ENCODE measurements at places on chromosomes 2 and 18.

GRCh38 chr2:26395394-26395793 lies 6.3 kb upstream of the DRC1 start:
- DNase-seq = no peak

DNA sequence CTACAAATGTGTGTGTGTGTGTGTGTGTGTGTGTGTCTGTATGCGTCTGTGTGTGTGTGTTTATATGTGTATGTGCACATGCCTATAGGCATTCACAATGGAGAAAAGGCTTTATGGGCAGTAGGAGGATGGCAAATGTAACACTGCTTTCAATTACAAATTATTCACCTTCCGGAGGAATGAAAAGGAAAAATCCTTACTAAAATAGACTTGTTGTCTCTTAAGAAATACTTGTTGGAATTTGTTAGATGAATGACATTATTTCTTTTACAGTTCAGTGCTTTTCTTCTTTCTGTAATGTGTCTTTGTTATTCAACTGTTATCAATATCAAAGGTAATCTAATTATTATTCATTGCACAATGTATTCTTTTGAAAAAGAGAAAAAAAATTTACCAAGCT lies 874.3 kb downstream of the ERBB4 start:
- DNase-seq = no peak

DNA sequence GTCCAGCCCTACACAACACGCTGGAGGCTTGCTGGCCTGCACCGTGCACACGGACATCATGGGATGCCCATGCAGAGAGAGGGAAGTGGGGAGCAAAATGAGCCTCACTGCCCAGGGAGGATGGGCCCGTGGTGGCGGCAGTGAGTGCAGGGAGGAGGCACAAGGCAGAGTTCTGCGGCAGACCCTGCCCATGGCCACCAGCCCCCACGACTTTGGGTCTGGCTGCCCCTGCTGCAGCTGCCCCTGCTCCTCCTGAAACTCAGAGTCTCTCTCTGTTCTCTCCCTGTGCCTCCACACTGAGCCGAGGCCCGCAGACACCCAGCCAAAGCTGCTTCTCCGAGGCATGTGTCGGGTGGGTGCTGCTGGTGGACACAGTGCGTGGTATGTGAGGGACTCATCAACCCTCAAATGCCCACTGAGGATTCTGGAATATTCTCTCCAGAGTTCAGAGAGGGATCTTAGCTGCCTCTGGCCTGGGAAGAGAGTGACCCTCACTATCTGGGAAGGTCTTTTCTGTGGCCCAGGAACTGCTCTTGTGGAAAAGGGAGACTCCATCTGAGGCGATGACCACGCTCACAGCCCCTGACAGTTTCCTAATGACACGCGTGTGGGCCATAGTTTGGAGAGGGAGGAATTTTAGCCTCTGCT lies 45.1 kb upstream of the HPCAL1 start:
- DNase-seq = no peak

DNA sequence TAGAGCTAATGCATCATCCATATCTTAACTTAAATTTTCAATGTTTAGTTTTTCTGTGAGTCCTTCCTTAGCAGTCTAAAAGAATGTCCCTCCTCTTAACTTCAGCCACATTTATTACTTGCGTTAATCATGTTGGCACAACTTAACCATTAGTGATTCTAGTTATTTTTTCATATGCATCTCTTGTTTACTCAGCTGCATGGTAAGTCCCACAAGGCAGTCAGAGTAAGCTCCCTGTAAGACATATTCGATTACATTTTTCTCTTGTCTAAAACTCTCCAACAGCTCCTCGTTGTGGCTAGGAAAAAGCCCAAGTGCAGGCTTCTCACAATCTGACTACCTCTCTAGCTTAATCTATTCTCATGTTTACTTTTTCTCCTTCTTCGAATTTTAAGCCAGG lies 2045.3 kb upstream of the PIK3C3 start:
- no peak for DNase-seq

GRCh38 chr2:38438883-38439612 lies 62.0 kb upstream of the ATL2 start:
- DNase-seq = no peak

DNA sequence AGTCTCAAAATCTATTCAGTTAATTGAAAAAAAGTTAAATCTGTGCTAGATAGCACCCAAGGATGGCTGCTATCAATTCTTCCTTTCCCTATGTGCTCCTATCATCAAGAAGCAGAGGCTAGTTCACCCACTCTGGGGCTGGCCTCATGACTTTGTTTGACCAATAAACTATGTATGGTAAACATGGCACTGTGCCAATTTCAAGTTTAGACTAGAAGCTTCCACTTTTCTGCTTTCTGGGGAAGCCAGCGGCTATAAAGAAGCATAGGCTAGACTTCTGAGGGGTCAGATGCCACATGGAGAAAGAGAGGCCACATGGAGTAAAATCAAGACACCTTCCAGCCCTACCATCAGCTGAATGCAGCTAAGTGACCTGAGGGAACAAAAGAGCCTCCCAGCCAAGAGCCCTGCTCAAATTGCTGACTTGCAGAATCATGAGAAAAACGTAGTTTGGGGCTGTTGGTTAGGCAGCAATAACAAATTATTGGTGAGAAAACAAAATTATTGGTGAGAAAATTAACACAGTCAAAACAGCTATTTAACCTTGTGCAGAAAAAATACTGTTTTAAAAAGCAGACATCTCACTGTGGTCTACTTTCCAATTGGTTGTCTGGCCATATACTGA lies 86.5 kb upstream of the SLC14A2 start:
- DNase-seq = no peak

DNA sequence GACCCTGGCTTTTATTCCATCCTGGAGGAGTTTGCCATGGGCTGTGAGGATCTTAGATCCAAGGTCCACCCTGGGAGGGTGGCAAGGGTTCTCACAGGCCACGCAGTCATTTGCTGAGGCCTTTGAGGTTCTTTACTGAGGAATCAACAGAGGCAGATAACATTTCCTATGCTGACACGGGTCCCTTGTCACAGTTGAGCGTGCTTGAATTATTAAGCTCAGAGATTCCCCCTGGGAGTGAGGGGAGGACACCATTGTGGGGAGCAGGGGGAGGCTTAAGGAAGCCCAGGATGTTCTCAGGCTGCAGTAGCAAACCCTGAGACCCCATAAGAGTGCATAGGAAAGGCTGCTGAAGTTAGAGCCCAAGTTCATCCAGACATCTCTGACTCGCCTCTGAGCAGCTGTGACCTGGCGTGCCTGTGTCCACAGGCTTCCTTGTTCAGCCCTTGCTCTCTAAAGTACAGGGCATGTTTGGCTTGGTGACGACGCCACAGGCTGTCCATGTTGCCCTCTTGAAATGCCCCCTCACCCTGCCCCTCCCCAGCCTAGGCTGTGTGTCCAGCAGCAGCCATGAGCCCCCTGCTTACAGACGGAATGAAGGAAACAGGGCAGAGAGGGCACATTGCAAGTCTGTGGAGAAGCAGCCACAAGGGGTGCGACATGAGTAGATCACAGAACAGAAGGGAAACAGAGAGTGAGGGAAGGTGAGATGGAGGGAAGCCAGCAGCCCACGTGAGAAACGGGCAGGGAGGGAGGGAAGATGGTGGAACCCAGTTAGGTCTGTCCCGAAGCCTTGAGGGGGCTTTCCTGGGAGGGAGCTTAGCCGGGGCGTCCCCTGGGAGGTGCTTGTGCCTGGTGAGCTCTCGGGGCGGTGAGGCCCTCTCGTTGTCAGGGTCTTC lies 34.0 kb downstream of the NAPG start:
- no peak for DNase-seq

GRCh38 chr2:29245742-29246382 lies 130.6 kb downstream of the CLIP4 start:
- no peak for DNase-seq

DNA sequence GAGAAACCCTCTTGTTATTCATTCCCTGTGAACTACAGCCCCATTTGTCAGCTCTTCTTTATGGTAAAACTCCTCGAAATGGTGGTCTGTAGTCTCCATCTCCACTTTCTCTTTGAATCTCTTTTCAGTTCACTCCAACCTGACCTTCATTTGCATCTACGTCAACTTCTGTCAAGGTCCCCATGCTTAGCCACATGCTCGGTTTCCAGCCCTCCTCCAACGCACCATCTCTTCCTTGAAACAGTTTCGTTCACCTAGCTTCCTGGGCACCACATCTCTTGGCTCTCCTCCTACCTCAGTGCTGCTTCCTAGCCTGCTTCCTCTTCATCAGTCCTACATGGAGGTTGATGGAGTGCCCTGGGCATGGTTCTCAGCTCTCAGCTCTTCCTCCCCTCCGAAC lies 81.1 kb upstream of the AFF3 start:
- DNase-seq = no peak

DNA sequence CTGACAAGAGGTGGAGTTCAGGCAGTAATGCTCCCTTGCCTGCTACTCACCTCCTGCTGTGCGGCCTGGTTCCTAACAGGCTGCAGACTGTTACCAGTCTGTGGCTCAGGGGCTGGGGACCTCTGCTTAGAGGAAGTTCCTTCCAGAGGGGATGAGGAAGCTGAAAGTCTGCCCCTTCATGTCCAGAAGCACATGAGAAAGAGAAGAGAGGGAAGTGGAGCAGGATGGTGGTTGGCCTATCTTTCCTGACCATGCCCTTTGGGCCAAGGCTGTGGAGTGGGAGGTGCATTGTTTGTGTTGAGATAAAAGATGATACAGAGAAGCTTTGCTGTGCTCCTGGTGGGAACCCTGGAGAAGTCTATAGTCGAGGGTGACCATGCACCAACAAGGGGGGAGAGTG lies 112.5 kb downstream of the LPIN1 start:
- no peak for DNase-seq

GRCh38 chr18:32624182-32624723 lies 148.6 kb downstream of the KLHL14 start:
- no peak for DNase-seq

DNA sequence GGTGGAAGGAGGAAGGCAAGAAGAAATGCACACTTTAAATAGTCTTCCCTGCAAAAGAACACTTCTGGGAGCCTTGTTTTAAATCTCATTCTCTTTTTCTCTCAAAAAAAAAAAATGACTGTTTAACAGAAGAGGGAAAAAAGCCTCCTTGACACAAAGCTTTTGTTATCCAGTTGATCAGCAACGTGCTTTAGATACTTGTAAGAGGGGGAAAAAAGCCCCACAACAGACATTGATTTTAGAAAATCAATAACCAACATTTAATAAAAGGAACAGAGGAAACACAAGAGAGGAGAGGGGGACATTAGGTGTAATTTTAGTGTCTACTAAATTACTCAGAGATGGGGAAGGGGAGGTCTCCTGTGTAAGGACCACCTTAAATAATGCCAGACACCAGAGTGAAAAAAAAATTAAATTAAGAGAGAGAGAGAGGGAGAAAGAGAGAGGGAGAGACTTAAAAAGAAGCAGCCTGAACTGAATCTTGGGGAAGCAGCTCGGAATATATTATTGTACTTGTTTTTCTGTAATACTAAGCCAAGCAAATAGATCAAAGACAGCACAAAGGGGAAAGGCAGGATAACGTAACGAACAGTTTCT lies 4.7 kb downstream of the ZEB2 start:
- no peak for DNase-seq

DNA sequence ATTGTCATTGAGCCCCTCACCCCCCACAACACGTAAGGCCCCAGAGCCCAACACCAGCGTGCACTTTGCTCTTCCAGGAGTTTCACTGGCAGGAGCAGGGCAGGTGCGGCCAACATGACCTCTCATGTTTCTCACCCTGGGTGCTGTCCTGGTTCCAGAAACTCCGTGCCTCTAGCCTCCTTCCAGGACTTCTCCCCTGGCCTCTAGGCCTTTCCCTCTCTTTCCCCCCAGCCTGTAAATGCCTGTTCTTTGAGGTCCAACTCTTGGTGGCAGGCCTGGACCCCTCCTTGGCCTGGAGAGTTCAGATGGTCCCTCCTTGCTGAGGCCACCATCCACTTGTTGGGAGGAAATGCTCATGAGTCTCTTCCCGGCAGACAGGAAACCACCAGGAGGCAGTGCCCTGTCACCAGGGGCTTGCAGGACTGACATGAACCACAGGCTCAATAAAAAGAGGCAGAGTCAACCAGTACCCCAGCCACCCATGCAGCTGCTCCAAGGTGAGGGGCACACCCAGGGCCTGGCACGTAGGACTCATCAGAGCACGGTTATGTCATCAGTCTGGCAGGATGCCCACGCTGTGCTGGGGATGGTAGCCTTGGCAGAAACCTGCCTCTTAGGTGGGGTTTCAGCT lies 1.5 kb downstream of the MALL start:
- DNase-seq = no peak

GRCh38 chr2:75540994-75541393 lies 19.7 kb downstream of the EVA1A start:
- no peak for DNase-seq

DNA sequence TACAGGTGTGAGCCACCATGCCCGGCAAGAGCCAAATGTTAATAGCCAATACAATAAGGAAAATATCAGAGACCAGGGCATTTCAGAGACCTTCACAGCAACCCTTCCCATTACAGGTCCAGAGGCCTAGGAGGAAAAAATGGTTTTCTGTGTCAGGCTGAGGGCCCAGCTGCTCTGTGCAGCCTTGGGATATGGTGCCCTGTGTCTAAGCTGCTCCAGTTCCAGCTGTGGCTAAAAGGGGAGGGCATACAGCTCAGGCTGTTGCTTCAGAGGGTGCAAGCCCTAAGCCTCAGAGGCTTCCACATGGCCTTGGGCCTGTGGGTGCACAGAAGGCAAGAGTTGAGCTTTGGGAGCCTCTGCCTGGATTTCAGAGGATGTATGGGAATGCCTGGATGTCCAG lies 20.1 kb upstream of the CCDC195 start:
- no peak for DNase-seq

All from stimulated activated CD4-positive, alpha-beta T cell treated with anti-CD3 and anti-CD28 coated beads, Interleukin-1b, Interleukin-23, amount 100 ng/mL, for 1 hour (primary cell).